ENCODE measurements at places on chromosomes 6 and 20.
A peak's percentile ranks its signal among the peaks of the same experiment; 100 is the strongest.

GRCh38 chr20:49846206-49846807 is 33.7 kb downstream of the SLC9A8 start:
- DNase-seq: peak; percentile 22

- DNase-seq: no peak
These were observed 11.1 kb upstream of the SLC16A10 start for GRCh38 chr6:111076024-111076695.

DNA sequence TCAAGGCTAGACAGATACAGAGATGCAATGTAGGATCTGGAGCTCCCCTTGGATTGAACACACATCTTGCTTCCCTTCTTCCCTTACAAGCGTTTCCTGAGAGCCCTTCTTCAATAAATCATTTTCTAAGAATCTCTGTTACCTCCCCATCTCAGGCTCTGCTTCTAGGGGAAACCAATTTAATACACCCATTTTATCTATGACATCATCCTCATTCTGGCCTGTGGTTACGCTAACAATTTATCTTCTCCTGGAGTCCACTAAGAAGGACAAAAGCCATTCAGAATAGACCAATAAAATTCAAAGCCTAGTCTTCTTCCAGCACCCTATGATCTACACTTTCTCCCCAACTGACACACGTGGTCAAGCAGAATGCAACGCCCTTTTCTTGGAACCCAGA is 390.1 kb downstream of the PLCB1 start:
- no peak for DNase-seq

DNA sequence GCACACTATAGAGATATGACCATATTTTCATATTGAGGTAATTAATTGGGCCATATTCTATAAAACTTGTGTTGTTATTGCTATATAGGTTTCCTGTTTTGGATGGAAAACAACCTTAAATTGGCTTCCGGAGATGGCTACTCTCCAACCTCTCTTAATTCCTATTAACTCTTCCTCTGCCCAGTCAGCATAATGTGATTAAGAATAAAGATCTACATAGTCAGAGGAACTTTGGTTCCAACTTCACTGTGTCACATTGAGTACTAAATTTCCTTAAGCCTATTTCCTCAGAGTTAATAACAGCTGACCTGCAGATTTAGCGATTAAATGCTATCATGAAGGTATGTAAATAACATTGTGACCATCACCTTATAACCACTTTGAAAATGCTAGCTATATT is 67.7 kb downstream of the PTPRK start:
- DNase-seq: no peak
